Activated naive CD4-positive, alpha-beta T cell (primary cell): ENCODE measurements at places on chromosomes 4 and X.

DNA sequence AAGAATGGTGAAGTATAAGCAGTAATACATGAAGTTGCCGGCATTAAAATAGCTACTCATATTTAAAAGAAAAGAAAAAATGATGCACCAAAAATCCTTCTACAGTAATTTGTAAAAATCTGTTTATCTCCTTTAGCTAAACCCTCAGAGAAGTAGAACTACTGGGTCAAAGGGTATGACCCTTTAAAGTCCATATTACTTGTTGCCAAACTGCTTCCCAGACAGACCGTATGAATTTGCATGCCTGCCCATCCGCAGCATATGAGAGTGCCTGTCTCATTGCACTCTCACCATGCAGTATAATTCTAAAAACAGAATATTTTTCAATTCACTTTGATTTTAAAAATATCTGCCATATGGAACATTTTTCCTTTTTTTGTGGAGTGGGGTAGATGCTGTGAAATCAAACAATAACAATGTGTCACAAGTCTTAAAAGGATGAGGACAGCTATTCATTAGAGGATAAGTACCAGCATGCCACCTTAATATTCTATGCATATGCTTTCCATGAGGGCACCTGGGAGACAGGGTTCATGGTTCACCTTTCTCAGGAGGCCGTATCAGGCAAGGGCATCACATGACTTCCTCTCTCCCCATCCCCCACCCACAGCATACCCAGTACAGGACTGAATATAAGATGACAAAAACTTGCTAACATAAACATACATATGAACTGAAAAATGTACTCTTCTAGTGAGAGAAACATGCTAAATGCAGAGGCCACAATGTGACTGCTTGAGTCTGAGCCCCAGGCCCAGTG, 17.8 kb downstream of the ZDHHC9 start:
- no peak for DNase-seq

DNA sequence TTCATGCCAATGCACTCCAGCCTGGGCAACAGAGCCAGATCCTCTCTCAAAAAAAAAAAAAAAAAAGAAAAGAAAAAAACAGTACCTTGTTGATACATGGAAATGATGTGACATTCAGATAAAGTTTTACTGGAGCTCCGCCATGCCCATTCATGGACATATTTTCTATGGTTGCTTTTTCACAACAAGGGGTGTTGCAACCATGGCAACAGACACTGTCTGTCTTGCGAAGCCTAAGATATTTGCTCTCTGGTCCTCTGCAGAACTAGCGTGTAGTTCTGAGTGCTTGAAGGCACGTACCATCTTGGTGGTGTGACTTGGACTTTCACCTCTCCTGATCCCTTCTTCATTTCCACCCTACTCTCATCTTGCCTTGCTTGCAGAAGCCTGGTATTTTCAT, 53.2 kb downstream of the TBL1X start:
- DNase-seq: no peak

DNA sequence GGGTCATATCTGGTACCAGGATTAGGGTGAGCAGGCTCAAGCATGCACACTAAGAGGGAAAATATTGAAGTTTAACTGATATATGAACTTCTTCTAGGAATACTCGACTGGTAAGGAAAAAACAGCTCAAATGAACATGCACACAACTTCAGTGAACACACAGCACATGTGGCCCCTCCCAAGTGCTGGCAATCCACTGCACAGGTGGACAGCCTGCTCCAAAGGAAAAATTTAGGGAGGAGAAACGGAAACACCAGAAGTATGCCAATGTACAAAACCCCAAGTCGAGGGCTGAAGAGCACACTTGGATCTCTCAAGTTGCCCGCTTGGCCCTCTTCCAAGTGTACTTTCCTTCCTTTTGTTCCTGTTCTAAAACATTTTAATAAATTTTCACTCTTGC, 205.0 kb upstream of the FAM47C start:
- DNase-seq: no peak

GRCh38 chr4:150140774-150141400, 62.6 kb downstream of the DCLK2 start:
- DNase-seq: no peak

- no peak for DNase-seq
Observed at GRCh38 chr4:153798420-153798819, 9.5 kb upstream of the SFRP2 start.

DNA sequence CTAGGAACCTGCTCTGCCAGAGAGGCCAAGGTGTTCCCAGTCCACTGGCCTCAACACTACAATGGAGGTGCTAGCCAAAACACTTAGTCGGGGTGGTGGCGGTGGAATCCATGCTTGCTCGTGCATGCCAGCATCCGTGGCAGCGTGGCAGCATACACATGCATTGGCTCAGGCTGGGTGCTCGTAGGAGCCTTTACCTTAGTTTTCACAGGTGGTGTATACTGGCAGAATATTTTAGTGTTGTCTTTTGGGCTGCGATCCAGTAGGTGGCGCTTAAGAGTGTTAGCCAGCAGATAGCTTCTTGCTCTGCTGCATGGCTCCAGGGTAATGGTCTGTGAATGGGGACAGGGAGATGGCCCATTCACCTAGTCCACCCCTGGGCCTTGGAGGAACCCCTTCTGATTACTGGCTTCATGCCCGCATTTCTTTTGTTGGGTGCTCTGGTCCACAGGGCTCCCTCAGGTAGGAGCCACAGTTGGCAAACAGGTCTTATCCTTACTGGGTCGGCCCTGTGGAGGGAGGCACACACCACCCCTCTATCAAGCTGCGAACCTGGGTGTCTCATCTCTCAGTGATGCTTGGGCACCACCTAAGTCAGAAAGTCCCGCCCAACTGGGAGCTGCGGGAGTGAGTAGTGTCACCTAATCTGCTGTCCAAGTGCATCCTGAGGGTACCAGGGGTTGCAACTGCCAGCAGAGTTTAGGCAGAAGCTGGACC, 40.0 kb downstream of the RIPPLY1 start:
- DNase-seq: no peak

DNA sequence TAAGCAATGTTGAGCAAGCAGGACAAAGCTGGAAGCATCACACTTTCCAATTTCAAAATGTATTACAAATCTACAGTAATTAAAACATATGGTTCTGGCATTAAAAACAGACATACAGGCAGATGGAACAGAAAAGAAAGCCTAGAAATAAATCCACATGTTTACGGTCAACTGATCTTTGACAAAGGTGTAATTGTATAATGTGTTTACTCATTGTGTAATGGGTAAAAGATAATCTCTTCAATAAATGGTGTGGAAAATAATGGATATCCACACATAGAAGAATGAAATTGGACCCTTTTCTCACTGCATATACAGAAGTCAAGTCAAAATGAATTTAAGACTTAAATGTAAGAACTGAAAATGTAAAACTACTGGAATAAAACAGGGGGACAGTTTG, 394.2 kb downstream of the ANKRD50 start:
- DNase-seq: no peak
